ENCODE measurements at places on chromosomes 3 and 15. TPM values are rescaled to one million over a fixed set of nuclear protein-coding genes. Genes with fewer than 3 reads are reported as not detected.

Gene TGM5
- not detected for polyA plus RNA-seq

Gene CADM2
- 0.14 TPM for polyA plus RNA-seq

Gene PARP9
- 34.9 TPM for polyA plus RNA-seq

Gene GOLGA6A
- polyA plus RNA-seq = 0.03 TPM

Gene SEMA3G
- polyA plus RNA-seq = 19.1 TPM

Gene APOD
- 85.8 TPM for polyA plus RNA-seq

Gene EMC7
- polyA plus RNA-seq = 95.5 TPM

Gene THPO
- 0.22 TPM for polyA plus RNA-seq

Gene CEMIP
- polyA plus RNA-seq = 1.9 TPM

Gene OSTN
- not detected for polyA plus RNA-seq

Gene RPLP1
- 1,145 TPM for polyA plus RNA-seq

Gene SIDT1
- polyA plus RNA-seq = 4.1 TPM

Gene KNG1
- polyA plus RNA-seq = 0.10 TPM

Gene TRPM1
- 0.09 TPM for polyA plus RNA-seq

Gene COL6A5
- 0.90 TPM for polyA plus RNA-seq

Gene IQCF5
- polyA plus RNA-seq = not detected

Gene GOLGA8T
- polyA plus RNA-seq = not detected

Gene TMEM40
- polyA plus RNA-seq = 6.0 TPM

Gene GRK7
- polyA plus RNA-seq = 0.06 TPM

Gene SCAANT1
- polyA plus RNA-seq = not detected

Gene ALDH1A3
- 18.7 TPM for polyA plus RNA-seq

Gene C3orf49
- not detected for polyA plus RNA-seq

Gene PIERCE2
- 2.8 TPM for polyA plus RNA-seq

Gene GAP43
- 0.06 TPM for polyA plus RNA-seq

Gene INSYN1
- 0.86 TPM for polyA plus RNA-seq

Gene SLC27A2
- polyA plus RNA-seq = 3.5 TPM

Gene DNAH12
- polyA plus RNA-seq = 8.0 TPM

Gene KIF23
- 1.4 TPM for polyA plus RNA-seq

Gene CHRNB4
- polyA plus RNA-seq = not detected

Gene EID1
- polyA plus RNA-seq = 84.3 TPM

Gene LSG1
- polyA plus RNA-seq = 19.4 TPM

Gene CHRD
- 4.9 TPM for polyA plus RNA-seq

Gene RTP3
- polyA plus RNA-seq = not detected

Gene FRG2C
- polyA plus RNA-seq = not detected

Gene SCG5
- polyA plus RNA-seq = 1.1 TPM

Gene APEH
- polyA plus RNA-seq = 25.2 TPM

Gene ZNF620
- polyA plus RNA-seq = 3.0 TPM

Gene CAMK2N2
- 0.03 TPM for polyA plus RNA-seq

Gene LAMB2
- 331 TPM for polyA plus RNA-seq

Gene FGF7
- polyA plus RNA-seq = 21.0 TPM

Gene SPINK8
- not detected for polyA plus RNA-seq

Gene RMDN3
- polyA plus RNA-seq = 52.1 TPM

Gene SNURF
- polyA plus RNA-seq = 2.1 TPM

Gene HRG
- not detected for polyA plus RNA-seq

Gene ARL14
- polyA plus RNA-seq = 0.24 TPM

Gene SKIL
- polyA plus RNA-seq = 19.6 TPM
